ENCODE measurements at places on chromosomes 2 and 18.

GRCh38 chr18:32769071-32769585, 3.7 kb downstream of the KLHL14 start:
- no peak for DNase-seq

- DNase-seq = peak; percentile 68
These were observed 19.5 kb upstream of the PUM2 start for GRCh38 chr2:20370191-20370590.

- peak; percentile 16 for DNase-seq
These were observed 233.9 kb downstream of the SATB2 start for GRCh38 chr2:199223791-199224190.

GRCh38 chr2:213021971-213022899, 129.2 kb downstream of the IKZF2 start:
- peak; percentile 75 for DNase-seq

DNA sequence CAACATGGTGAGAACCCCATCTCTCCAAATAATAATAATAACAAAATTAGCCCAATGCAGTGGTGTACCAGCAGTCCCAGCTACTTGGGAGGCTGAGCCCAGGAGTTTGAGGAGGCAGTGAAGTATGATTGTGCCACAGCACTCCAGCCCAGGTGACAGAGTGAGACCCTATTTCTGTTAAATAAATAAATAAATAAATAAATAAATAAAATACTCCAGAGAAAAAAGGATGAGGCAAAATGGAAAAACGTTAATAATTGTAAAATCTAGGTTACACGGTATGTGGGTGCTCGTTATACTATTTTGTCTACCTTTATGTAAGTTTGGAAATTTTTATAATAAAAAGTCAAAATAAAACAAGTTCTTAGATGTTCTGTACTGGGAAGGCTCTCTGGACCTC, 8.6 kb upstream of the EMX1 start:
- DNase-seq = no peak

DNA sequence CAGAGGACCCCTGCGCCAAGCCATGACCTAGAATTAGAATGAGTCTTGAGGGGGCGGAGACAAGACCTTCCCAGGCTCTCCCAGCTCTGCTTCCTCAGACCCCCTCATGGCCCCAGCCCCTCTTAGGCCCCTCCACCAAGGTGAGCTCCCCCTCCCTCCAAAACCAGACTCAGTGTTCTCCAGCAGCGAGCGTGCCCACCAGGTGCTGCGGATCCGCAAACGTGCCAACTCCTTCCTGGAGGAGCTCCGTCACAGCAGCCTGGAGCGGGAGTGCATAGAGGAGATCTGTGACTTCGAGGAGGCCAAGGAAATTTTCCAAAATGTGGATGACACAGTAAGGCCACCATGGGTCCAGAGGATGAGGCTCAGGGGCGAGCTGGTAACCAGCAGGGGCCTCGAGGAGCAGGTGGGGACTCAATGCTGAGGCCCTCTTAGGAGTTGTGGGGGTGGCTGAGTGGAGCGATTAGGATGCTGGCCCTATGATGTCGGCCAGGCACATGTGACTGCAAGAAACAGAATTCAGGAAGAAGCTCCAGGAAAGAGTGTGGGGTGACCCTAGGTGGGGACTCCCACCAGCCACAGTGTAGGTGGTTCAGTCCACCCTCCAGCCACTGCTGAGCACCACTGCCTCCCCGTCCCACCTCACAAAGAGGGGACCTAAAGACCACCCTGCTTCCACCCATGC, 3.0 kb downstream of the PROC start:
- DNase-seq = no peak

DNA sequence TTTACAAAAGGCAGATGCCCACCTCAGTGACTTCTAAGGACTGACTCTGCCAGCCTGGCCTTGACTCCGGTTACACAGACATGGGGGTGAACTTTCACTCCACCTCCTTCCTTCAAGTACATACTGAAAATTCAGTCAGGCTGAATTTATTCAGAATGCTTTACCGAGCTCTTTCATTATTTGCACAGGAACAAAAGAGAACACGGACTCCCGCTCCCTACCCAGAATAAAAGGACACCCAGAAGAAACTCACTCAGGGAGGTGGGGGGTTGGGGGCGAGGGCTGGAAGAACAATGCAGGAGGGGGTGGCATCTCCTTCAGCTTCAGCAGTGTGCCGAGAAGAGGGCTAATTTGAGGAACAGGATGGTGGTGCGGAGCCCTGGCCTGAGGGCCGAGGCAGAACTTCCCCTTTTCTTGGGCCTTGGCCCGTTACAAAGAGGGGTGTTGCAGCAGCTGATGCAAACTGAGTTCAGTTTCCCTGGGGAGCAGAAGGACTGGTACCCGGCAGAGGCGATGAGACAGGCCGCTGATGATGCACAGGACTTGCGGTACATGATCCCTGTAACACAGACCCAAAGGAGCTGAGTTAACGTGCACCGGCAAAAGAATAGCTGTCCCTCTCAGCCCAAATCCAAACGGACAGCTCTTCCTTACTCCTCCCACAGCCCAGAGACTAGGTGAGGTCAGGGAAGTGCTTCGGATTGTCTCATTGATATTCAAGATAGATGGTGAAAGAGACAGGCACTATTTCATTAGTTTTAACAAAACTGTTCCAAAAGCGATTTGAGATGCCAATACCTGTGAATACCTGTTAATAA, 24.1 kb downstream of the LYPD1 start:
- no peak for DNase-seq

GRCh38 chr2:46992776-46993175, 77.2 kb upstream of the MCFD2 start:
- DNase-seq = no peak

- no peak for DNase-seq
These were observed 200.7 kb downstream of the MYCN start for GRCh38 chr2:16140771-16141640.
